ENCODE measurements at places on chromosomes 6 and 20.

- DNase-seq = no peak
Observed at GRCh38 chr6:131381052-131381708, 191.8 kb upstream of the ARG1 start.

DNA sequence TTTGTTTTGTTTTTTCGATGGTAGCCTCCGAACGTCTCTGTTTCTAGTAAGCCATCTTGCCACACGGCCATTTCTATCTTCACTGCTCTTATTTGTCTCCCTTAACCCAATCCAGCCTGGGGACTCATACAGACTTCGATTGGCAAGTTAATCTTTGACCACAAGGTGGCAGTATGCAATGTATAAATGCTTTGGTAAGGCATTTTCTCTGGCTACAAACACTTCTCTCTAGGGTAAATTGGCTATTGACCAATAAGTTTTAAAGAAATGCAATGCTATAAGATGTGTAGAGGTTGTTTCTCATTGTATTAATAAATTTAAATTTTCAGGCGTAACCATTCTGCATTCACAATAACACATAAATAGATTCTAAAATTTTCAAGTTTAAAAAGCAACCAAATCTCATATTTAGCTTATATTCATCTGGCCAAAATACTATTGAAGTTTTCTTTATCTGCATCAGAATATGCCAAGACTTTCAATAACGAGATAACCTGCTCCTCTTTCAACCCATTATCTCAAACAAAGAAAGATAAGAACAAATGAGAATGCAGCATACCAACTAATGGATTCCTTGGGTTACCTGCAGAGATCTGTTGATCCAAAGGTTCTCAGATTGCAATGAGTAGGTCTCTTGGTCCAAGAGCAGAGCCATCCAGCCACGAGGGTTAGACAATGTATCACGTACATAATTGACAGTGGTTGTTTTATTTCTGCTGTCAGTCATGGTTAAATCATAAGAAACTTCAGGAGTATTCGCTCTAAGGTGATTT lies 231.9 kb downstream of the PKHD1 start:
- DNase-seq = no peak

DNA sequence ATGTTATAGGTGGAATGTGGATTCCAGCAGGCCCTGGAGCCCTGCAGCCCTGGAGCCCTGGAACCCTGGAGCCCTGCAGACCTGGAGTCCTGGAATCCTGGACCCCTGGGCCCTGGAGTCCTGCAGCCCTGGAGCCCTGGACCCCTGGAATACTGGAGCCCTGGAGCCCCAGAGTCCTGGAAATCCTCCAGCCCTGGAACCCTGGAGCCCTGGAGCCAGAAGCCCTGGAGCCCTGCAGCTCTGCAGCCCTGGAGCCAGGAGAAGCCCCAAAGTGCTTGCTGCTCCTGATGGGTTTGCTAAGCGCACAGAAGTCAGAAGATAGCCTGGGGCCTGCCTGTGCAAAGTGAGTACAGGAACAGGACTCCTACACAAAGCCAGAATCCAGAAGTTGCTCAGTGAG lies 223.1 kb upstream of the PDE10A start:
- DNase-seq = no peak

DNA sequence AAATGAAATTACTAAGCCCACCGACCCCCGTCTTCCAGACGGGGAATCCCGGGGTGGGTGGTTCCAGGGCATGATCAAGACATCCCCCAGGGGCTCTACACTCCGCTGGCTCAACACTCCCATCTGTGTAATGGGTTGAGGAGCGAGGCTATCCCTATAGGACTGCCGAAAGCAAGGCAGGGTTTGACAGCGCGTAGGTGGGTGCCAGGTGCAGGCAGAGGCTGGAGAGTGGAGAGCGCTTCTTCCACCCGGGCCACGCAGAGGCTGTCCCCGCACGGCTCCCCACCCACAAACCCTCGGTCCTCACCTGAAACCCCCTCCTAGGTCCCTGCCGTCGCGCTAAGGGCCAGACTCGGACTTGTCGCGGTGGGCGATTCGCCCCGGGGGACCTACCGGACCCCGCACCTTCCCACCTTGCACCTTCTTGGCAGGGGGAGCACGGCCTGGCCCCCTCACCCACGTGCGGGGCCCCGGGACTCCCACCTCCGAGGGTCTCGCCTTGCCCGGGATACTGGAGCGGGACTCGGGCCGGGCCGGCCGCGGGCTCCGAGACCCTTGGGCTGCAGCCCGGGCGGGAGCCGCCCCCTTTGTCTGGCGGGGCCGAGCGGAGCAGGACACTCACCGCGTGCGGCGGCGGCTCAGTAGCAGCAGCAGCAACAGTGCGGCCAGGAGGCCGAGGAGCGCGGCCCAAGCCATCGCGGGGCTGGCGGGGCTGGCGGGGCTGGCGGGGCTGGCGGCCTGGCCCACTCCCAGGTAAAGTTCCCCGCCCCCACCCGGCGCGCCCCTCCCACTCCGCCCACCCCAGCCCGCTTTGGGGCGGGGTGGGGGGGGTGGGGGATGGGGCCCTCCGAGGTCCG lies at the start of gene PTGIS:
TSS of gene PTGIS (minus strand) at position 717 of the 857 bp plus-strand sequence. CDS start at position 696, 21 bp downstream.
- no peak for DNase-seq

- DNase-seq = no peak
Observed at GRCh38 chr6:150056156-150056555, 12.8 kb downstream of the ULBP3 start.

DNA sequence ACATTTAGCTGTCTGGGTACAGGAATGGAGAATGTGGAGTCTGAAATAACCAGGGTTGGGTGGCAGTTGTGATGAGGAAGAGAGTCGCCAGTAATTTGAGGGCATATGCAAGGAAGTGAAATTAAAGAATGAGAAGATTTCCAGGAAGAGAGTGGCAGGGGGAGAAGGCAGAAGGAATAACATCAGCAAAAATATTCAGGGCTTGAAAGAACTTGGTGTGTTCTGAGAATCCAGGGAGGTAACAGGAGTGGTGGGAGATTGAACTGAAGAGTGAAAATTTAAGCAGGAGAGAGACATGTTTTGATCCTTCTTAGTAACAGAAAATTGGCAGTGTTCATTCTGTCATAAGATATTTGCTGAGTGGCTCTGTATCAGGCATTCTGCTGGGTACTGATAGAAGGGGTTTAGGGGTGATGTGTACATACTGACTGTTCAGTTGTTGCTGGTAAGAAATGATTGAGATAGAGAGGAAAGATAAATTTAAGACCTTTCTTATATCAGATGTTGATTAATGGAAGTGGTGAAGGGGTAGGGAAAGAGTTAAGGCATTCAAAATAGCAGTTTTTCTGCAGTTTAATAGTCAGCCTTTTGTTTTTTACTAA lies 54.7 kb downstream of the PHF20 start:
- no peak for DNase-seq

DNA sequence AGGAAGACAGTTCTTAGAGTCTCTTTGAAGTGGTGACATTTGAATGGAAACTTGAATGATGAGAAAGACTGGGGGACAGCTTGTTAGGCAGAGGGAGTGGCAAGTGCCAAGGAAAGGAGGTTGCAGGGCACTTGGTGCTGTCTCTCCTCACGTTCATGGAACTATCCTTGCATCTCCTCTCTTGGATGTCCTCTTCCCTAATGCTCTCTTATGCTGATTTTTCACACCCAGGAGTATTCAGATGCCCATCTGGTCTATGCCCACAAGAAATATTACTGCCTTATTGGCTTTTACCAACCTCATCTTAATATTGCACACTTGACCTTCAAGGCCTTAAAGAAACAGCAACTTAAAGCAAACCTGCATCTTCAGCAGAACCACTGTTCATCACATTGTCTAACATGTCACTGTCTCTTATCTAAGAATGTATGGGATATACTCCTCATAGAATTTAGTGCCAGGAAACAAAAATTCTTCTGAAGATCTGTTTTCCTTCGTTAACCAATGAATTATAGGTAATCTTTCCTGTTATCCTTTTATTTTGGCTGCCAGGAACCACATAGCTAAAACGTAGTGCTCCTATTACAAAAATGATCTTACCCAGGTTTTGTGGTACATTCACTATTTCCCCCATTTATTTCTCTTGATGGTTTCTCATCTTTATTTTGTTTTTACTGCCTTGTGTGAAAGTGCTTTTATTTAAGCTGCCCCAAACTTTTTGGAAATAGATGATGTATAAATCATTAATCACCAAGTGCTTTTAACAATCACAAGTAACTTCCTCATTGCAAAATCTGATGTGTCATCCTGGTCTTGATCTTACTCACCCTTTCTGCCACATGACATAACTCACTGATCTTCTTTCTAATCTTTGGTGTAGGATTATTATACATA lies 12.8 kb downstream of the RGS17 start:
- no peak for DNase-seq

GRCh38 chr6:101114703-101115102 lies 233.6 kb upstream of the ASCC3 start:
- DNase-seq = no peak

DNA sequence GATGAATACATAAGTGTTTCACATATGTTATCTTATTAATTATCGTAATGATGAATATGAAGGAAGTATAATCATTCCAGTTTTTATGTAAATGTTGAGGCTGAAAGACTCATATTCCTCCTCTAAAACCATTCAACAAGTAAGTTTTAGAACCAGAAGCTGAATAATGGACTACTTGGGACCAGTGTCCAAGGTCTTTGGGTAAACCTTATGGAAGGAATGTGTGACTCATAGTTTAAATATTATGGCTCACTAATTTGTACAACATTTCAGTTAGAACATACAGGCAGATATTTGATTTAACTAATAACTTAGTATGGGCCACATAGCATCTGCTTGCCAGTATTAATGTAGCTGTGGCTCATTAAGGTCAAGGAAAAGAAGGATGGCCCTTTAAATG lies 209.6 kb downstream of the TFAP2B start:
- DNase-seq = no peak

DNA sequence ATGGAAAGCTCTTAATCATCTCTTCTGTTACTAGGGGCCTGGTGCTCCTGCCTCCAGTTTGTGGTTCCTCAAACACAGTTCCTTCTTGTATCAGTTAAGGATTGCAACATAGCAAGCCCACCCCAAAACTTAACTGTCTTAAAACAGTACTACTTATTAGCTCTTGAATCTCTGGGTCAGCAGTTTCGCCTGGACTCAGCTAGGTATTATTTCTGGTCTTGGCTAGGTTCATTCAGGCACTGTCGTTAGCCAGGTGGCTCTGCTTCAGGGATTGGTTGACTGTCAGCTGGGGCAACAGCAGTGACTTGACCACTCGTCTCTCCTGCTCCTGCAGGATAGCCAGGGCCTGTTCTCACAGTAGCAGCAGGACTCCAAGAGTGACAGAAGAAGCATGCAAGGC lies 30.0 kb upstream of the RALY start:
- no peak for DNase-seq

- DNase-seq = no peak
Observed at GRCh38 chr6:2134554-2134953, 110.9 kb downstream of the GMDS start.

GRCh38 chr6:100445512-100445911 lies 19.2 kb downstream of the SIM1 start:
- DNase-seq = no peak
